Keratinocyte (primary cell): ENCODE measurements at places on chromosomes 6 and 20.

DNA sequence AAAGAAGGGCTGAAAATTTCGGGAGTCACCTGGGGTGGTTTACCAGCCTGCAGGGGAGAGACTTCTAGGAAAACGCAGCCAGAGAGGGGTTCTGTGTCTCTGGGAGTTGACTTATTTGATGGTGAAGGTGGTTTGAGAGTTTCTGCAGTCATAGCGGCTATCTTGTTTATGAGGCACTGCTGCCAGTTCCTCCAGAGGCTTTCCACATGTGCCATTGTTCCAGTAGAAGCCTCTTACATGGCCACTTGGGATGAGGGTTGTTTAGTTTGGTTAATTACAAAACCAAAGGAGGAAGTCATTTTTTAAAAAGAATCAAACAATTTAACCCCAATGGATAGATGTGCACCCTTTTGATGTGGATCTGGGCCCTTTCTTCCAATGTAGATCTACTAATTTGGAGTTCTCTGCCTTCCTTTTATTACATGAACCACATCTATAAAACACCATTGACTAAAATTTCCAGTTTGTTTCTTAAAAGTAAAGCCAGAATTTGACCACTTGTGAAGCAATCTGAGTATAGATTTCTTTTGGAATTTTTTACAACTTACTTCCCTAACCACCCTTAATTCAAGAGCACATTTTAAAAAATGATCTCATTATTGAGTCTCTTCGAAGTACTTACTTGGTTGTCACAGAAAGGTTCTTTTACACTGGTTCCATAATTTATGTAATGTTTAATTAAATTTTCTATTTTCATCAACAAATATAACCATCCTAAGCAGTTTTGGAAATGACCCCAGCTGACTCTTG, 97.6 kb downstream of the TCP11 start:
- no peak for DNase-seq

GRCh38 chr20:47173596-47174216, 182.8 kb downstream of the ZMYND8 start:
- DNase-seq: no peak

- no peak for DNase-seq
These were observed 325.6 kb upstream of the RUNX2 start for GRCh38 chr6:45002390-45003105.

DNA sequence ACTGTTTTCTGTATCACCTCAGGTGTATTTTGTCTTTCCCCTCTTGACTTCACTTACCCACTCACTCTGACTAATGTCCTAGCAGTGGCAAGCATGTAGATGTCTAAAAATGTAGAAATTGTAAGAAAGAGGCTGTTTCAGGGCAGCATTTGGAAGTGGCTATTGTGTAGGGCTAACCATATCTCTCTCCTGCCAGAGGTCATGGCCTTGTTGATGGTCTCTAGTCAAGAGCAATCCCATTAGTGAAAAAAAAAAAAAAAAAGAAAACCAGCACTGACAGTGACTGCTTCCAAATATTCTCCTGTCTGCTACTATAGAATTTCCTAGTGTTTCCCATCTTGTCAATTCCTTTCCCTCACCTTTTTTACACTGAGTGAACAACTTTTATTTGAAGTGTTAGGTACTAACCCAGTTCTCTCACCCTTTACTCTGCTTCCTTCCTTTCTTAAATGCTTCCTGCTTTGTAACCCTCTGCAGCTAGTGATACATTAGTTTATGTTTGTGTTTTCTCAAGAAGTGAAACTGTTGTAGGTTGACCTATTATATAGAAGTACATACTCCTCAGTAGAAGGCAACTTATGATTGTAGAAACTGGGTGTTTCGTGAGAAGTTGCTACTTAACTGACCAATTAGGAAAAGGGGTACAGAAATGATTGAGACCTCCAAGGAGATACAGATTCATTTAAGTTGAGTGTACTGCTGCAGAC, 174.1 kb upstream of the PTPRK start:
- DNase-seq: no peak

GRCh38 chr6:34324738-34325444, 67.6 kb downstream of the NUDT3 start:
- DNase-seq: no peak

- no peak for DNase-seq
These were observed 143.0 kb downstream of the TTLL2 start for GRCh38 chr6:167467793-167468431.

- no peak for DNase-seq
These were observed 79.6 kb downstream of the IPCEF1 start for GRCh38 chr6:154276810-154277628.

DNA sequence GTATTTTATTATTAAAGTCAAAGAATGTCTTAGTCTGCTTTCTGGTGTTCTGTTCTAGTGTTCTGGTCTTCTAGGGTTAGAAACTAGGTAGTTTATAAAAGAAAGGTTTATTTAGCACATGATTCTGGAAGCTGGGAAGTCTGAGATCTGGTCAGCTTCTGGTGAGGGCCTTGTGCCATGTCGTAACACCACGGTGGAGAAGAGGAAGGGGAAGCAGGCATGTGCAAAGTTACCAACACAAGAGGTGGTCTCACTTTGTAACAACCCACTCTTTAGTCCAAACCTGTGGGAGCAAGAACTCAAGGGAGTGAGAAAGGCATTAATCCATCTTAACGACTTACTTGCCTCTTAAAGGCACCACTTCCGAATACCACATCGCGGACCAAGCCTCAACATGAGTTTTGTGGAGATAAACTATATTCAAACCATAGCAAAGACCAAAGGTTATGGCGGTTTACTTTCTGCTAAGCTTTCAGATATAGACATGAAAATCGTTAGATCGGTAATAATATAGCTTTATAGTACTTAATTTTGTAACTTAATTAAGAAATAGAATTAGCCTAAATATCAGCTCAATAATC, 99.4 kb downstream of the NCOA3 start:
- no peak for DNase-seq

GRCh38 chr20:47027456-47027855, 132.8 kb downstream of the EYA2 start:
- no peak for DNase-seq

DNA sequence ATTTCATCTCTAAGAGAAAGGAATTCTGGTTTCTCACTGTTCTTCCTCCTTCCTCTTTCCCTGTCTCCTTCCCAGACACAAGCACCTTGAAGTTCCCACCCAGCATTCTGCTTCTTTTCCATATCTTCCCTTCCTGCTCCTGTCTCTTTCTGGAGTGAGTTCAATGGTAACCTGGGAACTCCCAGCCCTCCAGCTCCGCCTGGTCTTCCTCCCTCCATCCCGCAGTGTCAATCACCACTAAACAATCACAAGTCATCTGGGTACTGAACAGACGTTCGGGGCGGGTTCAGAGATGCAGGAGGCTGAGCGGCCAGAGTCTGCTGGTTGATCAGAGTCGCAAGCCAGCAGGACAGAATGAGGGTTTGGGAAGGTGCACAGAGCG, 7.7 kb downstream of the TTBK1 start:
- no peak for DNase-seq

DNA sequence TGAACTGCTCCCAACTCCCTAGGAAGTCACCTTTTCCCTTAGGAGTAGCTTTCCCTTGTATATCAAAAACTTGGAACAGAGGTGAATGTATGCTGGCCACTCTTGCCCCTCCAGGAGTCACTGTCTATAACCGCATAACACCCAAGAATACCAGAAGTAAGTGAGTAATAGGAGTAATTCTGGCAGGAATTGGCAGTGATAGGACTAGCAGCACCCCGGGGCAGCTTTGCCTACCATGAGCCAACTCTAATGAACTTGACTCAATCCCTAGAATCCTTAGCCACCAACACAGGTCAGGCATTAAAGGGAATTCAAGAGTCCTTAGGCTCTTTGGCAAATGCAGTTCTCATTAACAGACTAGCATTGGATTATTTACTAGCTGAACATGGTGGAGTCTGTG, 28.8 kb upstream of the CD164 start:
- no peak for DNase-seq

DNA sequence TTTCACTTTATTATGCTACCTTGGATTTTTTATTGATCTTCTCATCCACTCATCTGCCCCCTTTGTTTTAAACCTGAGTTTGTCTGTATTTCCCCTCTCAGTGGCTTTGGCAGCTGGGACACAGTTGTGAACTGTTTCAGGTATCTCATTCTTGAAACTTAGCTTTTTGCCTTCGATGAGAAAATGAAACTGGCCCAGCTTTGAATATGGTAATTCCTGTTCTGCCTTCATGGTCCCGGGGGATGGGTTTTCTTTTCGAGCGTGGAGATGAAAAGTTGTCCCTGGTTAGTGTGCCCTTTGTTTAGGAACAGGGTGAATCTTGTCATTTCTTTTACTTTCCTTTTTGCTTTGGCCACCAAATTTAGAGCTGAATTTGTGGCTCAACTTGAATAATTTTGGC, 25.6 kb downstream of the DHX35 start:
- DNase-seq: no peak

GRCh38 chr6:71478834-71479541, 190.4 kb downstream of the OGFRL1 start:
- no peak for DNase-seq

- no peak for DNase-seq
These were observed 3.5 kb upstream of the UBE2V1 start for GRCh38 chr20:50116368-50116999.
